ENCODE measurements at places on chromosomes 5 and 9. TPM values are rescaled to one million over a fixed set of nuclear protein-coding genes. Genes with fewer than 3 reads are reported as not detected.

The IFNA21 gene
- not detected for polyA plus RNA-seq

The NR2F1 gene
- 6.9 TPM for polyA plus RNA-seq

The CCL19 gene
- 5.1 TPM for polyA plus RNA-seq

The AKNA gene
- 13.2 TPM for polyA plus RNA-seq

The RALGDS gene
- 41.6 TPM for polyA plus RNA-seq

The PDCD1LG2 gene
- polyA plus RNA-seq: 1.3 TPM

The SPARC gene
- 5,403 TPM for polyA plus RNA-seq

The LECT2 gene
- not detected for polyA plus RNA-seq

The SLC23A1 gene
- 0.27 TPM for polyA plus RNA-seq

The HTR4 gene
- not detected for polyA plus RNA-seq

The OR13C4 gene
- not detected for polyA plus RNA-seq

The DEPDC1B gene
- polyA plus RNA-seq: 4.3 TPM

The PALM2AKAP2 gene
- 28.0 TPM for polyA plus RNA-seq

The PDGFRB gene
- polyA plus RNA-seq: 112 TPM

The TUT7 gene
- 19.7 TPM for polyA plus RNA-seq

The CDH9 gene
- not detected for polyA plus RNA-seq

The IFNB1 gene
- polyA plus RNA-seq: not detected

The KIF4B gene
- polyA plus RNA-seq: 0.08 TPM

The GFI1B gene
- 0.39 TPM for polyA plus RNA-seq

The DBH gene
- 0.45 TPM for polyA plus RNA-seq

The SLC31A1 gene
- 10.9 TPM for polyA plus RNA-seq

The HSDL2 gene
- 72.6 TPM for polyA plus RNA-seq

The SH2D3C gene
- polyA plus RNA-seq: 18.6 TPM

The TMC1 gene
- 0.42 TPM for polyA plus RNA-seq

The PCDHGA5 gene
- polyA plus RNA-seq: 2.2 TPM

The ODF2 gene
- polyA plus RNA-seq: 34.6 TPM

The ZNF484 gene
- polyA plus RNA-seq: 5.6 TPM

The IFNA2 gene
- not detected for polyA plus RNA-seq

The C6 gene
- polyA plus RNA-seq: 0.16 TPM

The PCDH1 gene
- 13.1 TPM for polyA plus RNA-seq

The ANKRD55 gene
- polyA plus RNA-seq: 1.2 TPM

The IL3 gene
- not detected for polyA plus RNA-seq

The UNC13B gene
- polyA plus RNA-seq: 13.0 TPM
